ENCODE measurements at places on chromosomes 7 and 10.

- no peaks in the 10 kb centered on the region for H3K27me3 ChIP-seq
- no peak overlapping the region for H3K4me3 ChIP-seq
- H3K27ac ChIP-seq, result no peak overlapping the region
Measured at GRCh38 chr10:109998513-109998912, 9.3 kb upstream of the ADD3 start.

GRCh38 chr10:87060280-87060928 is 34.2 kb downstream of the GLUD1 start:
- H3K4me1 ChIP-seq, result no peaks in the 10 kb centered on the region
- H3K27me3 ChIP-seq, result no peaks in the 10 kb centered on the region
- H3K36me3 ChIP-seq, result peaks cover 84% of the 10 kb centered on the region

GRCh38 chr7:114930107-114930661 is 8.3 kb downstream of the MDFIC start:
- no peaks in the 10 kb centered on the region for H3K4me1 ChIP-seq
- no peaks in the 10 kb centered on the region for H3K36me3 ChIP-seq
- H3K4me3 ChIP-seq, result no peak overlapping the region

DNA sequence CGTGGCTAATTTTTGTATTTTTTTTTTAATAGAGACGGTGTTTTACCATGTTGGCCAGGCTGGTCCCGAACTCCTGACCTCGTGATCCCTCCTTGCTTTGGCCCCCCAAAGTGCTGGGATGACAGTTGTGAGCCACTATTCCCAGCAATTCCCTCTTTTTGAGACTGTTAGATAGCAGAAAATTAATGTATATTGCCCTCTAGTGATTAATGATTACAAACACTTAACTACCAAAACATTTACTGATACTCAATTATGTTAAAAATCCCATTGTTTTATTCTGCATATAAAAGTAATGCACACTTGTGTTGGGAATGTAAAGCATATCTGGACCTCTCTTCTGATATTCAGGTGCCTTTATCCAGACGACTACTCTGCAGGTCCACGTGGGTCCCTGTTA is 41.2 kb upstream of the COBL start:
- H3K27ac ChIP-seq, result no peak overlapping the region
- H3K4me1 ChIP-seq, result no peaks in the 10 kb centered on the region
- H3K4me3 ChIP-seq, result no peak overlapping the region
- no peak for DNase-seq

DNA sequence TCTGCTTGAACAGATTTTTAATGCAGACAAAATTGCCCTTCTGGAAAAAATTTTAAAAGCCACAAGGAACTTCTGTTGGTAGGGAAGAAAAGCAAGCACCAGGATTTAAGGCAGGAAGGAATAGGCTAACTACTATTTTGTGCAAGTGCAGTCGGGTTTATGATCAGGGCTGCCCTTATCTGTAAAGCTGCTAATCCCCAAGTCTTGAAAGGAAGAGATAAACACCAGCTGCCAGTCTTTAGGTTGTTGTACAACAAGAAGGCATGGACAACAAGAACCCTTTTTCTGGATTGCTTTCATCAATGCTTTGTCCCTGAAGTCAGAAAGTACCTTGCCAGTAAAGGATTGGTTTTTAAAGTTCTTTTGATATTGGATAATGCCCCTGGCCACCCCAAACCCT is 40.7 kb downstream of the RALA start:
- H3K36me3 ChIP-seq, result no peaks in the 10 kb centered on the region
- H3K27ac ChIP-seq, result no peak overlapping the region
- no peak for DNase-seq
- no peaks in the 10 kb centered on the region for H3K27me3 ChIP-seq
- no peak overlapping the region for H3K4me3 ChIP-seq

DNA sequence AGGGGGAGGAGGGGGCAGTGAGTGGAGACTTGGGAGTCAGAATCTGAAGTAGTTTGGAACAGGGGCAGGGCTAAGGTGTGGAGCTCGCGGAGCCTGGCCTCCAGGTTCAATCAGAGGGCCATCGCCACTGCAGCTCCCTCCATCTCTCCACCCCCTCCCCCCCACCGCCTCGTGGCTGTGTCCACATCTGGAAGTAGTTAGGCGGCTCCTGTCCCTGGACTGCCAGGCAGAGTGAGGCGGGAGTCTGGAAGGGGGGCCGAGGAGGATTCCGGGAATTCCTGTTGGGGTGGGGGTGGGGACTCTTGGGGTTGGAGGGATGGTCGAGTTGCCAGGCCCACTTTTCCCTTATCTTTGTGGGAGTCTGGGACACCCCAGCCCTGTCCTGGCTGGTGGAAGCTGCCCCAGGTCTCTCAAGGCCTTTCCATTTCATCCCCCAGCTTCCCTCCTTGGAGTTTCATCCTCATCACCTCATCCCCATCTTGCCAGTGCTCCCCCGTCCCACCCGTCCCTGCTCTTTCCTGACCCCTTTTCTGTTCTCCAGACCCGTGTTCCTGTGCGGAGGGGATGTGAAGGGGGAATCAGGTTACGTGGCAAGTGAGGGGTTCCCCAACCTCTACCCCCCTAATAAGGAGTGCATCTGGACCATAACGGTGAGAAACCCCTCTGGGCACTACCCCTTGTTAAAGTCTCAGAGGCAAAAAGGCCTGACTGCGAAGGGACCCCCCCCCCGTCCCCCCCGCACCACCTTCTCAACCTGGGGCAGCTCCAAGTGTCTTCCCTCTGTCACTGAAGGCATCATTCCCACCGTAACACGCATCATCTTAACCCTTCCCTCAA is 944 bp downstream of the PCOLCE start:
- DNase-seq, result peak; percentile 81
- H3K4me1 ChIP-seq, result peaks cover 34% of the 10 kb centered on the region
- no peaks in the 10 kb centered on the region for H3K36me3 ChIP-seq

DNA sequence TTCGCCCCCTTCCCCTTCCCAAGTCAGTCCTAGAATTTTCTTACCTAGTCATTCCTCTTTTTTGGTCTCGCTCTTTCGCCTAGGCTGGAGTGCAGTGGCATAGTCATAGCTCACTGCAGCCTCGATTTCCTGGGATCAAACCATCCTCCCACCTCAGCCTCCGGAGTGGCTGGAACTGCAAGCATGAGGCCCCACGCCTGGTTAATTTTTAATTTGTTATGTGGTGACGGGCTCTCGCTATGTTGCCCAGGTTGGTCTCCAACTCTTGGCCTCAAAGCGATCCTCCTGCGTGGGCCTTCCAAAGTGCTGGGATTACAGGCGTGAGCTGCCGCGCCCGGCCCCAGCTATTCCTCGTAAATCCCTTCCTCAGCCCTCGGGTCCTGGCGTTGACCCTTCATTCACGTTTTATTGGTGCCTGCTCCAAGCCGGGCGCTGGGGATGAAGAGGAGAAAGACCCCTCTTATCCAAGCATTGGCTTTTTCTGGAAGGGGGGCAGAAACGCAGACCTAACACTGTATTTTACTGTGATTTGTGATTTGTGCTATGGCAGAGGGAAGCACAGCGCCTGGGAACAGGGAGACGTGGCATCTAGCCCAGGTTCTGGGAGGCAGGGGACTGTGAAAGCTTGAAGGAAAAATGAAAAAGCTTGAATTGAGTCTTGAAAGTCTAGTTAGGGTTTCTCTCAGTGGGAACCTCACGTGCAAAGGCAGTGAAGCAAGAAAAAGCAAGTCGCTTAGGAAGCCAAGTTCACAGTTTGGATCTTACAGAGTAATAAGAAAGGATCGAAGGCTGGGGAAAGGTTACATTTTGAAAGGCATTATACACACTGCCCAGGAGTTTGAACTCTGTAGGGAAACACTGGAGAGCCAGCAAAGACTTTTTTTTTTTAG is 516 bp downstream of the ZNHIT1 start:
- peak overlapping the region; percentile 85 for H3K4me3 ChIP-seq
- H3K4me1 ChIP-seq, result no peaks in the 10 kb centered on the region
- H3K27me3 ChIP-seq, result no peaks in the 10 kb centered on the region
- H3K36me3 ChIP-seq, result peaks cover 20% of the 10 kb centered on the region

DNA sequence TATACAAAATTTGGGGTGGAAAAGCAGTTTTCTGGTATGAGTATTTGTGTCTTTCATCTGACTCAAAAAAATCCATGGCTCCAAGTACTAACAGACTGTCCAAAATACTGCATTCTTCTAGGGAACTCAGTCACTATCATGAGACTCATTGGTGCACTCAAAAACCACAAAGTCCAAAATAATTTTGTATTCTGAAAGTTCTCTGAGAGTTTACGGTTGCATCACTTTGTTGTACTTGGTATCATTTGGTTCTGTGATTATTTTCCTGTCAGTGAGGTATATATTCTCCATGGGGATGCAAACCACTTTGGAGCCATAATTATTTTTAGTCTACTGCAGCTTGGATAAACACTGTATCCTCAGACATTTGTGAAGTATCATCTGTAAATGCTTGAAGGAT is 28.0 kb upstream of the CABCOCO1 start:
- H3K36me3 ChIP-seq, result no peaks in the 10 kb centered on the region
- H3K27me3 ChIP-seq, result no peaks in the 10 kb centered on the region
- H3K4me3 ChIP-seq, result no peak overlapping the region
- DNase-seq, result no peak
- no peaks in the 10 kb centered on the region for H3K4me1 ChIP-seq
- H3K27ac ChIP-seq, result no peak overlapping the region

- no peak overlapping the region for H3K27ac ChIP-seq
- H3K36me3 ChIP-seq, result no peaks in the 10 kb centered on the region
- H3K27me3 ChIP-seq, result no peaks in the 10 kb centered on the region
- no peak overlapping the region for H3K4me3 ChIP-seq
- H3K4me1 ChIP-seq, result no peaks in the 10 kb centered on the region
Measured at GRCh38 chr7:26959290-26959689, 94.9 kb upstream of the SKAP2 start.

DNA sequence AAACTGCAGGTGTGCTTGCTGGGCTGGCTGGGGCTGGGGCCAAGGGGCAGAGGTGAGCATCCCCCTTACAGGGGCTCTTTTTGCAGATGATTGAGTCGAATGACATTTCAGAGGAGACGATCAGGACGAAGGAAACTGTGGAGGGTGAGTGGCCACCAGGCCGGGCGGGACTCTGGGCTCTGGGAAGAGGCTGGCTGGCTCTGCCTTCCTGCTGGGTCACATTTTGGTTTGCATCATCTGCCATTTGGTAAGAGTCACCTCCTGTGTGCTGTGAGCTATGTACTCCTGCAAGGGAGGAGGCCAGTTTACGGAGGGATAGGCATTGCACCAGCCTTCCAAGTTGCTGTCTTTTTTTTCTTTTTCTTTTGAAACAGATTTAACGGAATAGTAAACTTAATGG is 73.0 kb upstream of the GTF2IRD1 start:
- no peak overlapping the region for H3K27ac ChIP-seq
- peaks cover 16% of the 10 kb centered on the region for H3K36me3 ChIP-seq

GRCh38 chr10:33753389-33753788 is 418.9 kb upstream of the NRP1 start:
- DNase-seq, result no peak
- no peaks in the 10 kb centered on the region for H3K27me3 ChIP-seq
- peaks cover 19% of the 10 kb centered on the region for H3K4me1 ChIP-seq
- no peak overlapping the region for H3K27ac ChIP-seq

GRCh38 chr10:51862149-51862548 is 162.8 kb upstream of the CSTF2T start:
- no peak overlapping the region for H3K27ac ChIP-seq
- H3K4me1 ChIP-seq, result no peaks in the 10 kb centered on the region
- no peaks in the 10 kb centered on the region for H3K27me3 ChIP-seq
- H3K36me3 ChIP-seq, result no peaks in the 10 kb centered on the region

DNA sequence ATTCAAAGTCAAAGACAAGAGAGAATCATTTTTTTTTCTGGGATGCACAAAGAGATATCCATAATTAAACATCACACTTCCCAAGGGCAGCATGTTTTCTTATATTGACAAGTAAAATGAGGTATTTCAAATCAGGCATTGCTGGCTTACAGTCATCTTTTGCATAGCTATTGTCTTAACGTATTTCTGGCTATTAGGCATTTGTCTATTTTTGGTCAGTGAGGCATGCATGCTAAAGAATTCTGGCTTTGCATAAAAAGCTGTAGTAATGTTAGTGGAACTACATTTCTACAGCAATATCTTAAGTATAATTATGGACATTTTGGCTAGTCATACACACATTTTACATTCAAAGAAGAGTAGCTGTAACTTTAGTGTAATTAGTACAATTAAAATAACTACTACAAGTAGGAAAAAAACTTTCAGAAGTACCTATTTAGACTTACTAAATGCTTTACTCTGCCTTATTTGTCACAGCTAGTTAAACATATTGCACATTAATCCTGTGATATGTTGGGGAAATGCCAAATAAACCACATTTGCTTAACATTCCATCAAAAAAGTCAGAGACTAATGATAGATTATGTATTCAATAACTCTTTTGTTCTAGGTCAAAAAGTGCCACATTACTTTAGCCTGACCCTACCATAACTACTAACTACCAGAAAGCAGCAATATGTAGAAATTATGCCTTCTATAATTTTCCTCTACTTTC is 76.4 kb downstream of the RELN start:
- no peak for DNase-seq
- no peaks in the 10 kb centered on the region for H3K27me3 ChIP-seq
- H3K4me3 ChIP-seq, result no peak overlapping the region

- no peaks in the 10 kb centered on the region for H3K4me1 ChIP-seq
- no peaks in the 10 kb centered on the region for H3K36me3 ChIP-seq
- no peak for DNase-seq
- no peak overlapping the region for H3K27ac ChIP-seq
Measured at GRCh38 chr7:47866120-47866519, 82.1 kb downstream of the PKD1L1 start.

DNA sequence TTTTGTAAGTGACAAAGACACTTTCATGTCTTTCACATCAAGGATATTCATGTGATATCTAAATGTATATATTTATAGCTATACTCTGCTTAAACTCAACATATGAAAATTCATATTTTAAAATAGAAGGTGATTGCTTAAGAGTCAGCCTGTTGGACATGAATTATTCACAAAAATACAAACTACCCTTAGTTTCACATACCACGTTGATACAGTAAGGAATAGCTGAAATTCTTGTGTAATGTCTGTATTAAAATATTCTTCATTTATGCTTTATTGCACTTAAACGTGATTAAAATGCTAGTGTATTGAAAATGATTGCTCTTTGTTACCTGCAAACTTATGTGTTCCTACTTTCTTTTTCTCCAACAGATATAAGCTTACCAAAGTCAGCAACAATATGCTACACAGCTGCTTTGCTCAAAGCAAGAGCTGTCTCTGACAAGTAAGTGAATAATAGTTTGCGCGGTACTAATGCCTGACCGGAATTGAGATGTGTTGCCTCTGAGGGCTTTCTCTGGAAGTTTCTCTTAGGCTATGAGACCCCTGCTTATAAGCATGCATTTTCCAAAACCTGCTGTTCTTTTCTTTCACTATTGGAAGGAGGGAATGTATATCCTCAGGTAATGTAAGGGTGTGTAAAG is 133.8 kb downstream of the WNT2 start:
- no peaks in the 10 kb centered on the region for H3K4me1 ChIP-seq
- H3K27ac ChIP-seq, result no peak overlapping the region
- H3K4me3 ChIP-seq, result no peak overlapping the region
- DNase-seq, result no peak
- H3K36me3 ChIP-seq, result peaks cover 14% of the 10 kb centered on the region
- no peaks in the 10 kb centered on the region for H3K27me3 ChIP-seq

GRCh38 chr10:8071006-8071405 is 16.5 kb downstream of the GATA3 start:
- no peaks in the 10 kb centered on the region for H3K4me1 ChIP-seq
- no peak overlapping the region for H3K27ac ChIP-seq
- H3K36me3 ChIP-seq, result no peaks in the 10 kb centered on the region

All from right atrium auricular region (tissue), 2 donors.